ENCODE measurements at places on chromosomes 2 and 18.

GRCh38 chr2:124911560-124911959, 886.5 kb downstream of the CNTNAP5 start:
- no peak for DNase-seq

DNA sequence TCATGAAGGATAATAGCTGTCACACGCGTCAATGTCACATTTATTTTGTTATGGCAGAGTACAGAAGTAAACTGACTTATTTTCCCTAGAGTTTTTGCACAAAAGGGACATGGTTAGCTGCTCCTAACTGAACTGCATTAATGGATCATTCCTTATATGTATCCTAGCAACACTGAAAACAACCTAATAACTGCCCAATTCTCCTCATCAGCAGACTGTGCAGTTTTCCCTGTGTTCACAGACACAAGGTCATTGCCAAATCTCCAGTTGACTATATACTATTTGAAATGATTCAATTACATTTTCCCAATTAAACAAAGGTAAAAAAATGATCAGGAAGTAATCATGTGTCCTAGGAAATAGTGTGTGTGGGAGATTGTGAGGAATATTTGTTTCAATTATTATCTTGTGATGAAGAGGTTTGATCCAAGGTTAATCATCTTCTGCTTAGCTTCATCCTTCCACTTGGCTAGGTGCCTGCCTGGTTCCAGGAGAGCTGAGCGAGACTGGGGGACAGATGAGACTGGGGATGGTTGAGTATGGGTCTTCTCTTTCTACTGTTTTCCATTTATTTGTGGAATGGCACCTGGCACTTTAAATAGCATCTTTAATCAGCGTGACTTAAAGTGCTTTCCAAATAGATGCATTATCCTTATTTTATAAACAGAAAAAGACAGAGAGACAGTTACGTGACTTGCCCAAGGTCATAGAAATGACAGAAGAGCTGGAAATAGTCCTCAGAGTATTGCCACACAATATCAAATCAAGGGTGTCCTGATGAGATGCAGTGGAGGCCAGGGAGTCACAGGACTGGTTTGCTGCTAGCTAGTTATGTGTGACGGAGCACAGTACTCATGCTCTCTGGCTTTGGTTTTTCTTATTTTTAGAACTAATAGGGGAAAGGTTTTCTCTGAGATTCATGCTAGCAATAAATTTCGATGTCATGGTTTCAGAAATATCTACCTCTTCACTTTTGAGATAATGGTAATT, 335.6 kb downstream of the PIK3C3 start:
- no peak for DNase-seq

- DNase-seq = no peak
Observed at GRCh38 chr18:51491678-51492372, 294.3 kb upstream of the MEX3C start.

DNA sequence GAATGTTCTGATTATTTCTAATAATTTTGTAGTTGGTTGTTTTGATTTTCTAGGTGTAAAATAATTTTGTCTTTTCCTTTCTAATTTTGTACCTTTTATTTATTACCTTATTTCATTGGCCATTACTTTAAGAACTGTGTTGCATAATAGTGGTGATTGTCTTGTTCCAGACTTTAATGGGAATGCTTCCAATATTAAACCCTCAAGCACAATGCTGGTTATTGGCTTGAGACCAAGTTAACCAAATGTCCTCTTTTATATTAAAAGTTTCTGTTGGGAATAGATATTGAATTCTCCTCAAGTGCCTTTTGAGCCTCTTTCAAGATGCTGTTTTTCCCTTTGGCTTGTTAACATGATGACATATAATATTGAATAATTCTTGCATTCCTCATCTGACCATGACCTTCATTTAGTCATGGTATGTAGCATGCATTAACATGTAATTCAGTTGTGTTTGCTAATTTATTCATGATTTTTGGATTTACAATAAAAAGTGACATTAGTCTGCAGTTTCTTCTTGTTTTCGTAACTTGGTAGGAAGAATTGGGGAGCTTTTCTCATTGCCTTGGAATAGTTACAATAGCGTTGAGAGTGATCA, 141.7 kb downstream of the DIS3L2 start:
- no peak for DNase-seq

- DNase-seq = no peak
Observed at GRCh38 chr2:10768063-10768507, 44.5 kb downstream of the PDIA6 start.

GRCh38 chr2:147782141-147782930, 62.5 kb upstream of the ACVR2A start:
- no peak for DNase-seq

All from stimulated activated CD8-positive, alpha-beta memory T cell treated with anti-CD3 and anti-CD28 coated beads, Interleukin-15, amount 100 ng/mL, for 4 hours (primary cell).